ENCODE measurements at places on chromosomes 13 and 19.

GRCh38 chr19:45575216-45575615 is 9.4 kb downstream of the OPA3 start:
- no peak for DNase-seq

DNA sequence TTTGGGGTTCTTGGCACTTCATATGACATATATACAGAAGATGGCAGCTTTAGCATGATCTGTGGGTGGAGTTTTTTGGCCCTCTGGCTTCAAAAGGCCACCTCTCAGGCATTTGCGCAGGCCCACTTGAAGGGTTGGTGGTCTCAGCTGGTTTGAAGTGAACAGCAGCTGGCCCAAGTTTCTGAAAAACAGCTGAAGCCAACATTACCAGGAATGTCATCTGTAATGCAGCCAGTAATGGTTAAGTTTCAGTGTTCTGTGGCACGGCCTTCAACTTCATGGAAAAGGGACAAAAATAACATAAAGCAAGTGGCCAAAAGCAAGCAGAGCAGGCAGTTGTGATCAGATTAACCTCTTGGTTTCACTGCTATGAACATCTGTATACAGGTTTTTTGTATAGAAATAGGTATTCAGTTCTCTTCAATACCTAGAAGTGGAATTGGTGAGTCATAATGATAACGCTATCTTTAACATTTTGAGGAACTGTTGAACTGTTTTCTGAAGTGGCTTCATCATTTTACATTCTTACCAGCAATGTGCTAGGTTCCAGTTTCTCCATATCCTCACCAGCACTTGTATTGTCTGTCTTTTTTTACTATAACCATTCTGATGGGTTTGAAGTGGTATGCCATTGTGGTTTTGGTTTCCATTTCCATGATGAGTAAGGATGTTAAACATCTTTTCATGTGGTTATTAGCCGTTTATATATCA is 245.4 kb downstream of the SHISA2 start:
- DNase-seq = no peak

DNA sequence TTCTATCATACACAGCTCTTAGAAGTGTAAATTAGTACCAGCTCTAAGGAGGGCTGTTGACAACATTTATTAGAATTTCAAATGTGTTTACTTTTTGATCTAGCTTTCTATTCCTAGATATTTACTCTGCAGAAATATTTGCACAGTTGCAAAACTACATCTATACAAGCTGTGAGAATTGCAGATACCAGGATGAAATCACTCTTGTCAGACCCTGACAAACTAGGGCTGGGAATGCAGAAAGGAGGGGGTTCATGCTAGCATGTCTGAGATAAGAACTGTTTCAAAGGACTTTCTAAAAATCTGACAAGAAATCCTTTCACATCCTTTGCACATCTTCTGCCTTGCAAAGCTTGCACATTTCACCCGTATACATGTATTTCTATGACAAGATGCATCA is 11.8 kb upstream of the PABPC3 start:
- no peak for DNase-seq

GRCh38 chr13:113605461-113605860 is 20.9 kb downstream of the TFDP1 start:
- no peak for DNase-seq

- no peak for DNase-seq
These were observed 6.6 kb downstream of the AP2S1 start for GRCh38 chr19:46844067-46844489.

DNA sequence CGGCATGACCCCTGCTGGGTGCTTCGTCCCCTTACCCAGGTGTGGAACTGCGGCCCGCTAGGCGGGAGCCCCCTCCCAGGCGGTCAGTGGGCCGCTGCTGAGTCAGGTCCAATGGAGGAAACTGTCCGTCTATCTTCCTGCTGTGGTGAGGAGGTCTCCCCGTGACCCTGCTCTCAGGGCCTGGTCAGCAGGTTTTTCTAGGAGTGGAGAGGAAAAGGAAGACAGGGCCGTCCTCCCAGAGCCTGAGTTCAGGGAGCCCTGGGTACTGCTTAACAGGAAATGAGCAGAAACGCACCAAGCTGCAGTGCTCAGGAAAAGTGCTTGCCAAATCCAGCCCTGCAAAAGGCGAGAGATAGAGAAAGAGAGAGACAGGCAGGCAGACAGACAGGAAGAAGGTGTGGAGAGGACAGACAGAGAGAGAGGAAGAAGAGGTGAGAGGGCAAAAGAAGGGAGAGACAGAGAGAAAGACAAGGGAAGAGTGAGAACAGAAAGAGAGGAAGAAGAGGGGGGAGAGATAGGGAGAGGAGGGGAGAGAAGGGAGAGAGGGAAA is 10.3 kb downstream of the SH3GL1 start:
- DNase-seq = no peak

GRCh38 chr19:56272161-56272798 is at the start of gene EDDM13:
Gene EDDM13 (plus strand): TSS chr19:56272748. CDS start chr19:56272835, 87 bp downstream.
- no peak for DNase-seq

GRCh38 chr19:7217861-7218260 is 76.4 kb downstream of the INSR start:
- DNase-seq = no peak

GRCh38 chr13:60852886-60853285 is 455.9 kb downstream of the TDRD3 start:
- no peak for DNase-seq

DNA sequence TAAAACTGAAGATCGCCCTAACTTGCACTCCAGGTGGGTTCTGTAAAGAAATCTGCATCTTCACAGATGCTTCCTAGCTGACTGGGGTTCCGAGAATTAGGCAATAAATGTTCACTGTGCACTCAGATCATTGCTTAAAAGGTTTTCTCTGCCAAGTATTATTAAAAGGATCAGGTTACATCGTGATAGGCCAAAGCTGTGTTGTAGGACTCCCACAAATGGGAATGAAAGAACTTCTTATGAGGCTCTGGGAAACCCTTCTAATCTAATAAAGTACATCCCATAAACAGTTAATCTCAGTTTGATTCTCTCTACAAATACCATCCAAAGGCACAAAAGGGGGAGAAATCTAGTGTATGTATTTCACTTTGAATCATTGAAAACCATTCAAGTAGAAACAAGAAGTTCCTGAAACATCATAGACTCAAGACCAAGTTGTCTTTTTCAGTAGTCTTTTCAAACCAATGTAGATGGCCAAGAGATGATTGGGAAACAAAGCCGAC is 7.1 kb upstream of the POU4F1 start:
- DNase-seq = no peak

GRCh38 chr13:24151864-24152263 is 8.7 kb upstream of the SPATA13 start:
- DNase-seq = no peak

GRCh38 chr19:1651568-1652291 is 685 bp downstream of the TCF3 start:
- DNase-seq = no peak

- no peak for DNase-seq
These were observed 173.1 kb upstream of the SOX1 start for GRCh38 chr13:111893607-111894443.

- no peak for DNase-seq
These were observed 306.4 kb downstream of the TBC1D4 start for GRCh38 chr13:75175575-75175974.

- no peak for DNase-seq
These were observed 7.6 kb upstream of the ERFL start for GRCh38 chr19:41935760-41936415.

- DNase-seq = no peak
These were observed 82.0 kb downstream of the COL4A1 start for GRCh38 chr13:110225003-110225402.

- no peak for DNase-seq
These were observed 36.9 kb downstream of the DHRS12 start for GRCh38 chr13:51767100-51767499.

DNA sequence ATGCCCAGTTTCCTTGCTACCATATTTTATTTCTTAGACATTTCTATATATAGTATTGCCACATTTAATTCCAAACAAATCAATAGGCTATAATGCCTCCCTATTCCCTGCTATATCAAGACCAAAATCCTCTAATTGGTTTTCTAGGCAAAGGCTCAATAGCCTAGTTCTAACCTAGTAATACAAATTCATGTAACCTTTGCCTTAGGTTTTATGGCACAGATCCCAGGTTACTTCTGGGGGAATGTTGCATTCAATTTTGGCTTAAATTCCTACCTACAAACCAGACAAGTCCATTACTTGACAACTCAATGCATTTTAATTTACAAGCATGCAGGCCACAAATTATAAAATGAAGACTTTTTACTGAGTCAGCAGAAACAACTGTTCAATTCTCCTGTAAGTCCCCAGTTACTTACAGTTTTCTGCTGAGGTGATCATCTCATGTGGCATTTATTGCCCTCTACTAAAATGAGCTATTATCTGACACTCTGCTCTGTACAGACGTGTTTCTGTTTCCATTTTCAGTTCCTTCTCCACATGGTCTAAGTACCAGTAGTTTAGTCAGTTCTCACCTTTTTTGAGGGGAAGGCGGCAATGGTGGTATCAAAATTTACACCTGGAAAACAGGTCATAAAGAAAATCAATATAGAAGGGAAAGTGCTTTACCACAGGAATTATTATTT is 11.7 kb downstream of the KCNRG start:
- no peak for DNase-seq

DNA sequence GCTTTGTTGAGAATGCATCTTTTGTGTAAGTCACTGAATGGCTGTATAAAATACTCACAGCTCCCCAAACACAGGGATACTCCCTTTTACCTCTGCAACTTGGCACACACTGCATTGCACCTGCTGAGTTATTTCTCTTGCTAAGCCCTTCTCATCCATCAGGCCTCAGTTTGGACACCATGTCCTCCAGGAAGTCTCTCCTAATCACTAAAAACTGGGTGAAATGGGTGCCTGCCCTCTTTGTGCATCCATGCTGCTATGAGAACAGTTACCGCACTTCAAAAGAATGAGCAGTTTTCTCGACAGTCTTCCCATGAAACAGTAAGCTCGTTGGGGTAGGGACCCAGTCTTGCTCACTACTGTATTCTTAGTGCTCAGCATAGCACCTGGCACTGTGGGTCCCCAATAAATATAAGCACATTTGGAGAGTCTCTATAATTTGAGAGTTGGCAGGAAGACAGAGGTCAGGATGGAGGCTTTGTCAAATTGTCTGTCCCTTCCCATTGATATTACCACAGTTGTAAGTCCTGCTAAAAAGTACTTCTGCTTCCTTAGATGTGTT is 4.6 kb upstream of the SLC25A30 start:
- DNase-seq = no peak

DNA sequence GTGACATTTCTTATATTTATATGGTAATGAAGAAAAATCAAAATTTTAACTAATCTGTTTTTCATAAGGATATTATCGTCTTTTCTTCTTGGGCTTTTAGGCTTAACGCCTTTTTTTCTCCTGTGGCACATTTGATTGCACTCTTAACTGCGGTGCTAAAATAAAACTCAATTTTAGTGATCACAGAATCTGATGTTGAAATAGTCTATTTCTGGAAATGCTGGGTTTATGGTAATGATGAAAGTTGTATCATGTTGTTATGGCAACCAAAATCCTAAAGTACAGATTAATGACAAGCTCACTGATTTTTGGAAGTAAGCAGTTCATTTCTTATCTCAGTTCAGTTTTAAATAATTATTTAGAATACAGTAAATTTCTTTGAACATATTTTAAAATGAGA is 85.3 kb downstream of the COG6 start:
- no peak for DNase-seq

DNA sequence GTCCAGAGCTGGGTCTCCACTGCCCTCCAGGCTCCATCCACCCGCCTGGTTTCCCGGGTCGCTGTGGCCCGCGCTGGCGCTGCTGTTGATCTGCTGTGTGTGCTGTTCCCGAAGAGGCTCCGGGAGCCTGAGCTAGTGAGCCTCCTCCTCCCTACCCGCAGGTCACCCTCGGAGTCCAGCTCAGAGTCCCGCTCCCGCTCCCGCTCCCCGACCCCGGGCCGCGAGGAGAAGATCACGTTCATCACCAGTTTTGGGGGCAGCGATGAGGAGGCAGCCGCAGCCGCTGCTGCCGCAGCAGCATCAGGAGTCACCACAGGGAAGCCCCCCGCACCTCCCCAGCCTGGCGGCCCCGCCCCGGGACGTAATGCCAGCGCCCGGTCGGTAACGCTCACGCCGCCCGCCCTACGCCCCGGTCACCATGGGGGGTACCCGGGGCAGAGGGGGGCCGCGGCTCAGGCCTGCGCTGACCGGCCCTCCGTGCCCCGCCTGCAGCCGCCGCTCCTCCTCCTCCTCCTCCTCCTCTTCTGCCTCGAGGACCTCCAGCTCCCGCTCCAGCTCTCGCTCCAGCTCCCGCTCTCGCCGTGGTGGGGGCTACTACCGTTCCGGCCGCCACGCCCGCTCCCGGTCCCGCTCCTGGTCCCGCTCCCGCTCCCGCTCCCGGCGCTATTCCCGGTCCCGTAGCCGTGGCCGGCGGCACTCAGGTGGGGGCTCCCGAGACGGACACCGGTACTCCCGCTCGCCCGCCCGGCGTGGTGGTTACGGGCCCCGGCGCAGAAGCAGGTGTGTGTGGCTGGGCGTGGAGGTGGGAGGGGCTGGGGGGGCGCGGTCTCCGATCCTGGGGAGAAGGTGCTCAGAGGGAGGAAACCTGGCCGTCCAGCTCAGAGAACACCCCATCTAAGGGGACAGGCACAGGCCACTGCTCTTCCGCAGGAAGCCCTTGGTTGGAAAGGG is 12.2 kb downstream of the ZNF296 start:
- DNase-seq = no peak

- no peak for DNase-seq
These were observed 15.2 kb downstream of the RCN3 start for GRCh38 chr19:49543032-49543431.

GRCh38 chr19:38812841-38813320 is at the start of gene LGALS4:
Gene LGALS4 (minus strand): TSS chr19:38812945. CDS start chr19:38812886, 59 bp downstream.
- DNase-seq = no peak

DNA sequence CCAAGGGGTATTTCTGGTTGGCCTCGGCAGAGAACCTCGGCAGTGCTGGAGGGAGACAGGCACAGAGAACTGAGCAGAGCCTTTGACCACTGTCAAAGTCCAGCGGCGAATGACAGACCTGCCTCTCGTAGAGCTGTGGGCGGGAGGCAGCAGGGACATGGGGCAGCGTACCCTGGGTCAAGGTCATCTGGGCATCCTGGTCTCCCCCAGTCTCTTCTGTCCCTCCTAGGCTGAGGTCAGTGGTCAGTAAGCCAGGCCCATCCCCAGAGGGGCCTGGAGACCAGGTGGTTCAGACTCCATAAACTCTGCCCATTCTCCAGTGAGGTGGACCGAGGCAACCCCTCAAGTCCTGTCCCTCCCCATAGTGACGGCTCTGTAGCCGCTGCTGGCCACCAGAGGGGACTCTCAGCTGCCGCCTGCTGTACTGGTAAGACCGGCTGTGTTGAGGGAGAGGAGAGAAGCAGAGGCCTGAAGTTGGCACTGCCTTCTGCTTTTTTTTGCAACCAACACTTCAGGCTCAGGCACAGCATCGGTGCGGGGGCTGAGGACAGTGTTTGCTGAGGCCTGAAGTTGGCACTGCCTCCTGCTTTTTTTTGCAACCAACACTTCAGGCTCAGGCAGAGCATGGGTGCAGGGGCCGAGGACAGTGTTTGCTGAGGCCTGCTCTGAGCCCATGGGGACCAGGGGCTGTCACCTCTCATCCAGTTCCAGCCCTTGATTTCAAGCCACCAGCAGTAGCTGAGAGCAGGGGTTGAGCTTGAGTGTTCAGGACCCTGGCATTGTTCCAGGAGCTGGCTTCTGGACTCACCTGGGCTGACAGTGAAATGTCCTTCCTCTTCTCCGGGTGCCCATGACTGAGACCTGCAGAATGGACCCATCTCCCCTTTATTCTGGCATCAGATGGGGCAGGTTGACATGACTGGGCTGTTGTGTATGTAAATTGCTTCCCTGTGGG is at the start of gene PGLYRP2:
Gene PGLYRP2 (minus strand): TSS at position 111 of the 955 bp plus-strand sequence. CDS start 130 bp downstream, outside the sequence.
- no peak for DNase-seq
